Activated T-helper 17 cell treated with anti-CD3 and anti-CD28 coated beads, Interleukin-2, amount 50 U/mL, for 72 hours (primary cell): ENCODE measurements at places on chromosomes 11 and 22.
A peak's percentile ranks its signal among the peaks of the same experiment; 100 is the strongest.

- no peak for ATAC-seq
Observed at GRCh38 chr22:30404307-30404706, 7.5 kb downstream of the SEC14L2 start.

DNA sequence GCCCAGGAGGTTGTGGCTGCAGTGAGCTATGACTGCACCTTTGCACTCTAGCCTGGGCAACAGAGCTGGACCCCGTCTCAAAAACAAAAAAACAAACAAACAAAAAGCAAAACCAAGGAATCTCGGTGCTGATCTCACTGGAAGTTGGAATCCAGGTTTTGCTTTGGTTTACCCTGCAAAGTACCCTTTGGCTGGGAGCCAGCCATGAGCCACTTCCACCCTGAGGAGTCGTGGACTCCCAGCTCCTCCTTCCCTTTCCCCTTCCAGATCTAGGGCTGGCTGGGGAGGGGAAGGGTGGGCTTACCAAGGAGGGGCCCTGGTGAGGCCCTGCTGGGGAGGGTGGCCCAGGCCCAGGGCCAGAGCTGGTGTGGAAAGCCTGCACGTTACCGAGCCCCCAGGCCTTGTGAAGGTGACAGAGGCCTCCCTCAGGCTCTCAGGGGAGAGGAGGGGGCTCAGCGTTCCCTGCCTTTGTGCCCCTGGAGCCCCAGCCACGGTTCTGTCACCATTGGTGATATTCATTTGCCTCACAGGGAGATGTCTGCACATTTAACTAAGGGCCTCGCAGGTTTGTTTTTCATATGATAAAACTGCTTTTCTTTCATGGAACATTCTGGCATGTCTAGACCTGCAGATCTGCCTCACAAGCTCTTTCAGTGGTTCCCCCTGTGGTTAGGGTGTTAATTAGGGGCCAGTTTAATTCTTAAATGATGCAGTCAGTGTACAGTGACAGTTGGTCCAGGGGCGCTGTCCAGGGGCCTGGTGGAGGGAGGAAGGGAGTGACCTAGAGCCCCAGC, 29.0 kb downstream of the FBLN1 start:
- no peak for ATAC-seq

DNA sequence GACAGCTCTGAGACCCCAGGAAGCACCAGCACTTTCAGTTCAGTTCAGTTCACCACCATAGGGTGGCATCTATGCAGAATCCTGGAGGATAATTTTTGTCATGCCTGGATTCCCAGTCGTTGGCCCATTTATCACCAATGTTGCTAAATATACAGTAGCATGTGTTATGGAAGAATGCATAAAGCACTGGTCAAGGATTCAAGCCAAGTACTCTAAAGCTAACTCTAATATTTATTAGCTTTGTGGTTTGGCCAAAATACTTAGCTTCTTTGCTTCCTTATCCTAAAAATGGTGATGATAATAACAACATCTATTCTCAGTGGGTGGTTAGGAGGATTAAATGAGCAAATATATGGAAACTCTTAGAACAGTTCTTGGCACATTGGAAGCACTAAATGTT, 294.7 kb upstream of the ZC3H12C start:
- ATAC-seq, result no peak

DNA sequence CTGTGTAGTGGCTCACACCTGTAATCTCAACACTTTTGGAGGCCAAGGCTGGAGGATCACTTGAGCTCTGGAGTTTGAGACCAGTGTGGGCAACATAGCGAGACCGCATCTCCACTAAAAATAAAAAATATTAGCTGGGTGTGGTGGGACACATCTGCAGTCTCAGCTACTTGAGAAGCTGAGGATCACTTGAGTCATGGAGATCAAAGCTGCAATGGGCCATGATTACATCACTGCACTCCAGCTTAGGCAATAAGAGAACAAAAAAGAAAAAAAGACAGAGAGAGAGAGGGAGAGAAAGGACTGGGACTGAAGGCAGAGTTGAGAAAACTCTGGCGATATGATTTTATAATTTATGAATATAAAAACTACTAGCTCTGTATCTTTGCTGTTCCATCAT, 473.1 kb downstream of the LRRC4C start:
- no peak for ATAC-seq

GRCh38 chr22:20316844-20317401, 2.9 kb downstream of the DGCR6L start:
- ATAC-seq, result no peak

GRCh38 chr11:85826116-85826855, 15.3 kb upstream of the SYTL2 start:
- ATAC-seq, result no peak

GRCh38 chr22:21446827-21447690, 20.1 kb upstream of the TMEM191C start:
- no peak for ATAC-seq

DNA sequence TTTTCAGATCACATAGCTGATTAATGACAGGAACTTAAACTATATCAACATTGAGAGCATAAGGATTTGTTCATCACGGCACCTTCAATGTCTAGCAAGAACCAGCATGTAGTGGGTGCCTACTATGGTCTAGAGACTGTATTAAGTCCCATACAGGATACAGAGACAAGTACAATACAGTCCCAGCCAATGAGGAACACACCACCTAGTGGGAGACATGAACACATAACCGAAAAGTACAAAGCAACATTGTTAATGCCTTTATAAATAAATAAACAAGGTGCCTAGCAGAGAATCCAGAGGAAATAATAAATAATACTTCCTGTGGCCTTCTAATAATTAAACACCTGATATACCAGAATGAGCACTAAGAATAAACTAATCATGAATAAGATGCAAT, 87.7 kb upstream of the OPCML start:
- no peak for ATAC-seq

- no peak for ATAC-seq
Observed at GRCh38 chr11:69904974-69905535, 85.8 kb upstream of the FGF3 start.

DNA sequence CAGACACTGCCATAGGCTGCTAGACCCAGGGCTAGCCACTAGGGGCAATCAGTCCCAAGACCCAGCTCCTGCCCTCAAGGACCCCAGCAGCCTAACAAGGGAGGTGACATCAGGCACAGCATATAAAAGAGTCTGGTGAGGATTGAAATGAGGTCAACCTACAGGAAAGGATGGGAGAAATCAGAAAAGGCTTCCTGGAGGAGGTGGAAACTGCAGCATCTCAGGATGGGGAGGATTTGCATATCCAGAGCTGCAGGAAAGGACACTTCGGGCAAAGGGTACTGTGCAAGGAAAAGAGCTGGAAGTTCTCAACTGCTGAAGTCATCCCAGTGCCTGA, 2.9 kb upstream of the ARFGAP2 start:
- ATAC-seq, result no peak

DNA sequence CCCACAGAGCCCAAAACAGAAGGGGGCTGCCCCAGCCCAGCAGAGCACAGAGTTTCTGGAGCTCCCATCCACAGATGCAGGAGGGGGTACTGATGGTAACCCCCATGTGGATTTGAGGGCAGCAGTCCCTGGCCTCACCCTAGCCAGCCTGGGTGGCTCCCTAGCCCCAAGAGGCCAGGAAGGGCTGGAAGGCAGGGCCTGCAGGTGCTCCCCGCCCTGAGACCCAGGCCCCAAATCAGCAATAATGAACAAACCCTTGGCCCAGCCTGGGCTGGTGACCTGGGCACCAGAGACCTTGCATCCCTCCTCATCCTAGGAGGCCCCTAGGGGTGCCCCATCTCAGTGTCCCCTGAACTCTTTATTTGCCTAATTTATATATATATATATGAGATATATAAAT, 61.6 kb downstream of the MORC2 start:
- ATAC-seq, result no peak

DNA sequence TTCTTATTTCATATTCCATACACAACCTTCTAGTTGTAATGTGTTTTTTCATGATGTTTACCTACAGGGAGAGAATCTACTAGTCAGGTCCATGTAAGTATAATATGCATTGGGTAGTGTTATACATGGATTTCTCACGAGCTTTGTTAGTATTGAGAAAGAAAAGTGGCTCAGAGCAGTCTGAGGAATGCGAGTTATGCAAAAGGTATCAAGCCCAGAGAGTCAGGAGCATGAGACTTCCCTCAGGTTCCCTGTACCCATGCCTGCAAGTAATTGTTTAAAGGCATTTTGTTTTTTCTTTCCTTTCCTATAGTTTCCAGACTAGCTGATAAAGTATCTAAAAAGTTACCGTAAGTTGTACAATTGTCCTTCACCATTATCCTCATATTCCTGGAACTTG, 66.1 kb downstream of the STK33 start:
- ATAC-seq, result no peak

DNA sequence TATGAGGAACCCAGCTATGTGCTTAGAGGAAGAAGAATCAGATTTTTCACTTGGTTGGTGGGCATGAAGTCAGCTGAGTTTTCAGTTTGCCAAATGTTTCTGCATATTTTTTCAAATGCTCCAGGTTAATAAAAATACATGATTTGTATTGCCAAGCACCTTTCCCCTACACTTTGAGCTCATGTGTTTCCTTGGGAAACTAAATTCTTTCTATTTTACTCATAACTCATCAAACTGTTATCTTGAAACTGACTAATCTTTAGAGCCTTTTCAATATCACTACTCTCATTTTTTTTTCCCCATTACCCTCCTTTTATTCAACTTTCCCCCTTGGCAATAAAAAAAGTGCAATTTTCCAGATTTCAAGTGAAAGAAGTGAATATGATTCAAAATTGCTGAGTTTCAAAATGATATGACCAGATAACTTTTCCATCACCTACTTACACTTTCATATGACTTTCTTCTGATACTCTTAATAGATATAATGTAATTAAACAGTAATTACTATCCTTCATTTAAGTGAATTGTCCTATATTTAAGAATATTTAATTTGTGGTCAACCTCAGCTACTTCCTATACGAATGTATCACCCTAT, 91.9 kb upstream of the SOX6 start:
- no peak for ATAC-seq

DNA sequence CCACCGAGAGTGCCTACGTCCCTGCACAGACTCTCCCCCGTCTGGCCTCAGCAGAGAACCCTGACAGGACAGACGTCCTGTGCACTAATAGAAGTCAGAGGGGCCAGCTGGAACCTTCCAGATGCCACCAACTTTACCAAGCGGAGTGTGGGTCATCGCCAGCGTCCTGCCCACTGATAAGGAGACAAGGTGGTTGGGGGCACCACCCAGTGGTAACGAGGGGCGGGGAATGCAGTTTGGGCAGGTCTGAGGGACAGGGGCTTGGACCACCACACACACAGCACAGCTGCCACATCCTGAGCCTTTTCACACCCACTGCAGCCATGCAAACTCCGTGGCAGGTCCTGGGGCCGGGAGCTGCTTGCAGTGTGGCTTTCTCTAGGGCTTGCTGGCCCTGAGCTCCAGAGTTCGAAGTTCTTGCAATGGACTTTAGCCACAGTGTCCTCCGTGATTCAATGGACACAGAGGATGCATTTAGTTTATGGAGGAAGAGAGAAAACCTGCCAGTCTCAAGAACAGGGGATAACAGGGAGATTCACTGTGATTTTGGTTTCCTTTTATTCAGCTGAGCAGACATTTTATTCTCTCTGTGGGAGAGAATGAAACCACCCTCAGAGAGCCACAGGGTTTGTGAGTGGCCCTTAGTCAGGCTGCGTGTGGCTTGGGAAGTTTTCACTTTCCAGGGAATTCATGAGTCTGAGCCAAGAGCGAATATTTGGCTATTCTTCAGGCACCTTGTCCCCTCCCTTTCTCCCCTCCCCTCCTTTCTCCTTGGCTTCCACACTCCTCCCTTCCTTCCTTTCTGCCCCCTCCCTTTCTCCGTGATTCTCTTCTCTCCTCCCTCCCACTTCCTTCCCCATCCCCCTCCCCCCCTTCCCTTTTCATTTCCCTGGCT, 13.1 kb downstream of the MRGPRG start:
- ATAC-seq, result no peak

- no peak for ATAC-seq
Observed at GRCh38 chr11:1165256-1166041, 7.7 kb downstream of the MUC5AC start.

- ATAC-seq, result no peak
Observed at GRCh38 chr11:126172596-126173038, 38.8 kb downstream of the RPUSD4 start.

GRCh38 chr11:111435046-111435698, 56.1 kb upstream of the POU2AF1 start:
- no peak for ATAC-seq

- ATAC-seq, result no peak
Observed at GRCh38 chr22:28408709-28409108, 270.9 kb downstream of the TTC28 start.

- no peak for ATAC-seq
Observed at GRCh38 chr22:28051091-28051786, 132.2 kb upstream of the PITPNB start.

DNA sequence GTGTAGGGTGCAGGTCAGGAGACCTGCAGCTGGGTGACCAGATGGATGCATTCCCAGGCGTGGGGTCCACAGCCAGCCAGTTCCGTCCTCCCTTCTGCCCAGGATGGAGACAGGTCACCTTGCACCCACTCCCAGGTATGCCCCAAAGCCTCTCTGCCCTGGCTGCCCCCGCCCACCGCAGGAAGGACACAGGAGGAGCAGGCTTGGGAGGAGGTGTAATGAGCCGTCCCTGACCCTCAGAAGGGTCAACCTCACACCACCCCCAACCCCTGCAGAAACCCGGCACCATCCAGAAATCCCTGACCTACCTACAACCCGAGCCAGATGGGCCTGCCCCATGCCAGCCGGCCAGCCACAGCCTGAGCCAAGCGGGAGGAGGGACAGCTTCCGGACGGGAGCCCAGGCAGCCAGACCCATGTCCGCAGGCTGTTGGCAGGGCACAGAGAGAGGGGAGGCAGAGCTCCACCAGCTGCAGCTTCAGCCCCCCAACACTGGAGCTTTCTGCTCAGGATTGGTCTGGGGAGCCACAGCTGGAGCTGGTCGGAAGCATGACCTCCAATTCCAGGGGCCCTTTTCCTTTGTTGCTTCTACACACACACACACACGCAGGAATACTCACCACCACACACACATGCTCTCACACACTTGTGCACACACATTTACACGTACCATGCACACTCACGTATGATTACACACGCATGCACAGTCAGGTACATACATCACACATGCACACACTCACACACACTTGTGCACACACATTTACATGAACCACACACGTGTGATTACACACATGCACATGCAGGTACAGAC, 5.3 kb downstream of the IFITM10 start:
- no peak for ATAC-seq

GRCh38 chr11:2772544-2773031, 72.8 kb upstream of the KCNQ1OT1 start:
- ATAC-seq, result peak; percentile 95

DNA sequence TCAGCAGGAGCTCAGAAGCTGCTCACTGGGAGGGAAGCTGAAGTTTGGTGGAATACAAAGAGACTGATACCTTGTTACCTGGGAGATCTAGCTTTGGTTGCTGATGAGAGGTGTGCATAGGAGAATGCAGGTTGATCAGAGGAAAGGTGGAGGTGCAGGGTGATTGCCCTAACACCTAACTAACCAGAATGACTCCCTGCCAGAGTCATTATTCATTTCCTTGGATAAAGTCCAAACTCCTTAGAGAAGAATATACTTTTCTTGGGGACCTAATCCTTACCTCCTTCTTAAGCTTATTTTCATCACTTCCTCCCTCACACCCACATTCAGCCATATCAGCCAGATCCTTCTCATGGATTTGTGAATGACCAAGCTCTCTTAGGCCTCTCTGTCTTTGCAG, 814.2 kb upstream of the TENM4 start:
- no peak for ATAC-seq
